ENCODE measurements at places on chromosomes 13 and 19. TPM values are rescaled to one million over a fixed set of nuclear protein-coding genes. Genes with fewer than 3 reads are reported as not detected.
A peak's percentile ranks its signal among the peaks of the same experiment; 100 is the strongest.

- H3K27ac ChIP-seq: no peak overlapping the region
- peak; percentile 61 for DNase-seq
- H3K36me3 ChIP-seq: no peaks in the 10 kb centered on the region
- no peak overlapping the region for H3K4me3 ChIP-seq
Observed at GRCh38 chr19:55563261-55563690, 17.4 kb downstream of the ZNF579 start.

DNA sequence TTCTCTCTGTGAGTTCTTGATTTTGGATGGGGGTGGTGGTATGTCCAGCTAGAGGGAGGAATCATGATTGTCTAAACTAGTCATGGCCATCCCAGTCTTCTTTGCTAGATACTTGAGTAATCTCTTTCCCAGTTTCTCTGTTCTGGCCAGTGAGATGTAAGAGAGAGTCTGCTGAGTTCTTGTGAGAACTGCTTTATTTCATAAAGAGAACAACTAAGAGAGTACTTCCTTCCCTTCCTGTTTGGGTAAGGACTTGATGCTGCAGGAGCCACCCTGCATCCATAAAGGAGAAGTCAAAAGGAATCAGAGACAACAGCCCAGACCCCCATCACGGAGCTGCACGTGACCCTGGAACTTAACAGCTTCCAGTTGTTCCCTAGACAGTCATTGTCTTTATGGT lies 3.0 kb upstream of the RASL11A start:
- H3K4me3 ChIP-seq: no peak overlapping the region
- no peaks in the 10 kb centered on the region for H3K27me3 ChIP-seq
- H3K27ac ChIP-seq: peak overlapping the region; percentile 43
- no peak for DNase-seq
- no peaks in the 10 kb centered on the region for H3K36me3 ChIP-seq

- DNase-seq: no peak
- no peak overlapping the region for H3K4me3 ChIP-seq
- no peaks in the 10 kb centered on the region for H3K27me3 ChIP-seq
- H3K36me3 ChIP-seq: no peaks in the 10 kb centered on the region
- no peaks in the 10 kb centered on the region for H3K4me1 ChIP-seq
Observed at GRCh38 chr13:44199627-44200207, 173.9 kb upstream of the SERP2 start.

DNA sequence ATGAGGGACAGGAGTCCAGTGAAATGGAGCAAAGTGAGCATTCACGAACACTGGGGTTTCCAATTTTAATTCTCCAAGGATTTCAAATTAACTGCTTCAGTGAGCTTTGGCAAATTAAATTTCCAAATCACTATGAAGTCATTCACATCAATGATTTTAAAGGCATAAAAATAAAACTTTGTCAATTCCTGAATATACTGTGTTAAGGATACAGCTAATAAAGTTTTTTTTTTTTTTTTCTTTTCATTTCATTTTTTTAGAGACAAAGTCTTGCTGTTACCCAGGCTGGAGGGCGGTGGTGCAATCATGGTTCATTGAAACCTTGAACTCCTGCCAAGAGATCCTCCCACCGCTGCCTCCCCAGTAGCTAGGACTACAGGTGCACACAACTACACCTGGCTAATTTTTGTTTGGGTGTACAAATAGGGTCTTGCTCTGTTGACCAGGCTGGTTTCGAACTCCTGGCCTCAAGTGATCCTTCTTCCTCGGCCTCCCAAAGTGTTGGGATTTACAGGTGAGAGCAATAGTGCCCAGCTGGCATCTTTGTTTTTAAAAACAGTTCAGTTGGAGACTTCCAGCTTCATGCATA lies 21.9 kb downstream of the RBM26 start:
- no peaks in the 10 kb centered on the region for H3K27me3 ChIP-seq
- no peak for DNase-seq
- H3K36me3 ChIP-seq: no peaks in the 10 kb centered on the region

- H3K4me3 ChIP-seq: no peak overlapping the region
- H3K4me1 ChIP-seq: no peaks in the 10 kb centered on the region
- no peaks in the 10 kb centered on the region for H3K36me3 ChIP-seq
- no peak for DNase-seq
- H3K27ac ChIP-seq: no peak overlapping the region
Observed at GRCh38 chr19:29831041-29831548, 19.3 kb downstream of the CCNE1 start.

DNA sequence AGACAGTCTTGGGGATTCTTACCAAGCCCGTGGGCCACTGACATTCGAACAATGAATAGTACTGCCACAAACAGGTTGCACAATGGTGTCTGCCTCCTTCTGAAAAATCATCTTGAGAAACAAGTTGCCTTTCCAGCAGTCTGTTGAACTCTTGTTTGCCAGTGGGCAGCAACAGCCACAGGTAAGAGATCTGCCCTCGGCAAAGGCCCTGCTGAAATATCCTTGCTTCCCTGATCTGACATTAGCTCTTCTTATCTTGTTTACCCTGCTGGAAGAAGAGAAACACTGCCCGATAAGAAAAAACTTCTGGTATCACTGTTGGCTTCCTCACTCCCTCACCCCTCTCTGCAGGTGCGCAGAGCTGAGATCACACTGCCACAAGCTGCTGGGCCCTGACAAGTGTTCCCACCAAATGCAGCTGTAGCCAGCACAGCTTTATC lies 2.0 kb downstream of the DOCK9 start:
- peak overlapping the region; percentile 42 for H3K27ac ChIP-seq
- H3K36me3 ChIP-seq: no peaks in the 10 kb centered on the region
- no peaks in the 10 kb centered on the region for H3K27me3 ChIP-seq

DNA sequence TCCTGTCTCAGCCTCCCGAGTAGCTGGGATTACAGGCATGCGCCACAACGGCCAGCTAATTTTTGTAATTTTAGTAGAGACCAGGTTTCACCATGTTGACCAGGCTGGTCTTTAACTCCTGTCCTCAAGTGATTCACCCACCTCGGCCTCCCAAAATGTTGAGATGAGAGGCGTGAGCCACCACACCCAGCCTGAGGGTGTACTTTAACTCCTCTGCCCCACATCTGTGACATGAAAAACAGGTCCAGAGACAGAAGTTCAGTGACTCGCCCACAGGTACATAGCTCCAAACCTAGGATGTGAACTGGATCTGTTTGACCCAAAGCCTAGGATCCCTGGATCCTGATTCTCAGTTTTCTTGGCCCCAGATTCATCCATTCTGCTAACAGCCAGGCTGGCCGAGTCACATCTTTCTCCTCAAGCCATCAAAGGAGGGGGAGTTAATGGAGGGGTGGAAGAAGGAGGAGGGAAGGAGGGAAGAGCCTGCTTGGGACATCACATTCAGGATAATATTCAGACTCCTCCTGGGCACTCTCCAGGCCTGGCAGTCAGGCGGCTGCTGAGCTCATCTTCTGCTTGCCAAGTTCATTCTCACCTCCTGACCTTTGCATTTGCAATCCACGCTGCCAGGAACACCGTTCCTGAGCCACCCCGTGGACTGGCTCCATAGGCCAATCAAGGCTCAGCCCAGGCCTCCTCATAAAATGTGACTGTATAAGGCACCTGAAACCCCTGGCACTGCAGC lies 3.1 kb downstream of the SPC24 start:
- no peaks in the 10 kb centered on the region for H3K36me3 ChIP-seq
- H3K4me3 ChIP-seq: no peak overlapping the region
- H3K27me3 ChIP-seq: no peaks in the 10 kb centered on the region
- peak overlapping the region; percentile 69 for H3K27ac ChIP-seq
- peaks cover 7% of the 10 kb centered on the region for H3K4me1 ChIP-seq
- peak; percentile 66 for DNase-seq

- no peaks in the 10 kb centered on the region for H3K27me3 ChIP-seq
- no peaks in the 10 kb centered on the region for H3K36me3 ChIP-seq
- no peak for DNase-seq
Observed at GRCh38 chr19:38718747-38719543, 25.3 kb downstream of the CAPN12 start.

DNA sequence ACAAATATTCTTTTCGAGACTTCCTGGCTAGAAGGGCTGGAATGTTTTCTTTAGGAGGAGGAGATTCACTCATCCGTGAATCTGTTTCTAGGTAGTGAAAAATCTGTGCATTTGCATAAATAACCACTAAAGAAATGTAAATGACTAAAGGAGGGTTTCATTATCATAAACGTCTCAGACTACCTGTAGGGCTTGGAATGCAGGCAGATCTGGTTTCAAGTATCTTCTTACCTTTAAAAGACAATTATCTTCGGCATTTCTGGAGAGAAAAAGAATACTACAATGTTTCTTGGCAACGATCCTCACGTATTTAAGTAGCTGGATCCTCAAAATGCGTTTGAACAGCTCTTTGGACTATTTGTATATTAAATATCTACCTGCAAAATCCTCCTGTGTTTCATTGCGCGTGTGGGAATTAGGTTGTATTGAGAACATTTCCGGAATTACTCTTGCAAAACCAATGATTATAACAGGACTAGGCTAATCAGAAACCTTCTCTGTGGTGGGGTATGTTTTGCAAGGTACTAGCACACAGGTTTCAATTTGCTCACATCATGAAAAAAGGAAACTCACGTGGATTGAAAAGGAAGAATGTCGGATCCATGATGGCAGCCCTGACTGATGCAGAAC lies 291.1 kb upstream of the ARGLU1 start:
- H3K36me3 ChIP-seq: no peaks in the 10 kb centered on the region
- no peak overlapping the region for H3K27ac ChIP-seq

DNA sequence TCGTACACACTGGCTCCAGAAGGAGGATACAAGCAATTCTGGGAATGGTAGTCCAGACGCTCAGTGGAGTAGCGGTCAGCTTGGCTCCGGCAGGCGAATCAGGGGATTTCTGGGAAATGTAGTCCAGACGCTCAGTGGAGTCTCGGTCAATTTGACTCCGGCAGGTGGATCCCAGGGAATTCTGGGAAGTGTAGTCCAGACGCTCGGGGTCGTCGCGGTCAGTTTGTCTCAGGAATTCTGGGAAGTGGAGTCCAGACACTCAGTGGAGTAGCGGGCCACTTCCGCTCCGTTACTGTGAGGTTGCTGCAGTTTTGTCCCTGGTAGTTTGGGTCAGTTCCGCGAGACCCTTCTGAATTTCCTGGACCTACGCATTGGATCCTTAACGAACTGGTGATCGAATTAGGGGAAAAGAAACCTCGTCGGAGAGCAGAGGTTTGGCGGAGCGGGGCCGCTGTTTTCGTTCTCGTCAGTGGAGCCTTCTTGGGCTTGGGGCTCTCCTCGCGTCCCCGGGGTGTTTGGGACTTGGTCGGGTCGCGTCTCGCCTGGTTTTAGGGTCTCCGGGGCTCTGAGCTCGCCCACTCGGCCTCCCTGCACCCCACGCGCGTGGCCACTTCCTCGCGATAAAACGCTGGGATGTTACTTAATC lies at the start of gene ZNF225:
TSS of gene ZNF225 (plus strand) at position 262 of the 646 bp plus-strand sequence. CDS start 2,429 bp downstream, outside the sequence.
- H3K27ac ChIP-seq: peak within 1 kb of the TSS; percentile 3
- no peaks in the 10 kb centered on the region for H3K36me3 ChIP-seq
- no peaks in the 10 kb centered on the region for H3K27me3 ChIP-seq
- peak; percentile 93 for DNase-seq
- peak within 1 kb of the TSS; percentile 77 for H3K4me3 ChIP-seq

GRCh38 chr19:46550684-46551083 lies 50.4 kb upstream of the CALM3 start:
- H3K27me3 ChIP-seq: no peaks in the 10 kb centered on the region
- H3K27ac ChIP-seq: no peak overlapping the region
- no peaks in the 10 kb centered on the region for H3K36me3 ChIP-seq
- DNase-seq: no peak

- H3K27ac ChIP-seq: no peak overlapping the region
- no peak for DNase-seq
- peaks cover 16% of the 10 kb centered on the region for H3K4me1 ChIP-seq
- no peaks in the 10 kb centered on the region for H3K27me3 ChIP-seq
Observed at GRCh38 chr19:1481224-1481892, 2.3 kb upstream of the C19orf25 start.

DNA sequence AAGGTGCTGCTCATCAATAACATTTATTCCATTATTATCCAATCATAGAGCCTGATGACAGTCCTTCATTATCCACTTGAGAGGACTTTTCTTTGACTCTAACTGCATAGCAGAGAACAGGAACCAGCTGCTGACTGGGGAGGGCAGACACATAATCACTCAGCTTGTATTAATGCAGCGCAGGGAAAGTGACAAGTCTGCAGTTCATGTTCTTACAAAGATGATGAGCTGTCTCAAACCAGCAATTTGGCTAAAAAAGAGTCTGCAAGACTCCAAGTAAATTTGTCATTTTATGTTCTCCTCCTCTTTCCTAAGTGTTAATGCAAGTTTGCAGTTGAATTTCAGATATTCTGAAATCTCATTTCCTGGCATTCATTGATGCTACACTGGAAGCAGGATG lies 40.0 kb upstream of the CBY2 start:
- H3K4me1 ChIP-seq: no peaks in the 10 kb centered on the region
- DNase-seq: no peak
- H3K27ac ChIP-seq: no peak overlapping the region
- H3K27me3 ChIP-seq: no peaks in the 10 kb centered on the region

- H3K4me3 ChIP-seq: no peak overlapping the region
- no peaks in the 10 kb centered on the region for H3K36me3 ChIP-seq
- no peak for DNase-seq
- H3K4me1 ChIP-seq: no peaks in the 10 kb centered on the region
Observed at GRCh38 chr13:24527266-24527775, 14.7 kb upstream of the PARP4 start.

- DNase-seq: no peak
- no peak overlapping the region for H3K4me3 ChIP-seq
- no peaks in the 10 kb centered on the region for H3K4me1 ChIP-seq
- H3K27ac ChIP-seq: no peak overlapping the region
- no peaks in the 10 kb centered on the region for H3K27me3 ChIP-seq
Observed at GRCh38 chr13:80814541-80814940, 473.6 kb upstream of the SPRY2 start.

GRCh38 chr13:49464085-49464484 lies 20.0 kb downstream of the SETDB2 start:
- H3K27me3 ChIP-seq: no peaks in the 10 kb centered on the region
- no peak for DNase-seq
- no peaks in the 10 kb centered on the region for H3K4me1 ChIP-seq
- H3K4me3 ChIP-seq: no peak overlapping the region
- no peaks in the 10 kb centered on the region for H3K36me3 ChIP-seq
- H3K27ac ChIP-seq: no peak overlapping the region

DNA sequence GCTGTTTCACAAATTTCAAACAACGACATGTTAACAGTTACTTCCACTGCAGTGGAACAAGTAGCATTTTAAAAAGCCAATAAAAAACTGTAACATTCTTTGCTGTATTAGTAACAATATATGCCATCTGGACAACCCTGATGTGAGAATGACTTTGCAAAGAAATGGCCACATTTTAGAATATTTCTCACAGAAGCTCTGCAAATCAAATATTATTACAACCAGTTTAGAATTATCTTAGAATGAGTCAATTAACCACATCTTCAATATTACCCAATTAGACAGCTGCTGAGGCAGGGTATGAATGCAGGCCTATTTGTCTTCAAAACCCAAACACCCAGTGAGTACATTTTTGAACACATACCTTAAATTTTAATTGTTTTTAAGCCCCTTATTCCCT lies 3.2 kb downstream of the ZNF699 start:
- no peaks in the 10 kb centered on the region for H3K27me3 ChIP-seq
- H3K4me3 ChIP-seq: no peak overlapping the region
- H3K27ac ChIP-seq: no peak overlapping the region
- no peak for DNase-seq

GRCh38 chr19:16586991-16587832 lies 15.0 kb upstream of the SLC35E1 start:
- H3K36me3 ChIP-seq: no peaks in the 10 kb centered on the region
- peak; percentile 92 for DNase-seq
- H3K4me3 ChIP-seq: peak overlapping the region; percentile 47
- no peaks in the 10 kb centered on the region for H3K27me3 ChIP-seq
- H3K4me1 ChIP-seq: peaks cover 8% of the 10 kb centered on the region

DMKN gene
- not detected for total RNA-seq

TNFSF9 gene
- not detected for total RNA-seq

FAM124A gene
- total RNA-seq: 3.2 TPM

ZNF296 gene
- 5.4 TPM for total RNA-seq

CD177 gene
- not detected for total RNA-seq

PRR22 gene
- 8.8 TPM for total RNA-seq

All from Peyer's patch (tissue), 4 donors.